ENCODE measurements at places on chromosomes 16 and 17. TPM values are rescaled to one million over a fixed set of nuclear protein-coding genes. Genes with fewer than 3 reads are reported as not detected.

DNA sequence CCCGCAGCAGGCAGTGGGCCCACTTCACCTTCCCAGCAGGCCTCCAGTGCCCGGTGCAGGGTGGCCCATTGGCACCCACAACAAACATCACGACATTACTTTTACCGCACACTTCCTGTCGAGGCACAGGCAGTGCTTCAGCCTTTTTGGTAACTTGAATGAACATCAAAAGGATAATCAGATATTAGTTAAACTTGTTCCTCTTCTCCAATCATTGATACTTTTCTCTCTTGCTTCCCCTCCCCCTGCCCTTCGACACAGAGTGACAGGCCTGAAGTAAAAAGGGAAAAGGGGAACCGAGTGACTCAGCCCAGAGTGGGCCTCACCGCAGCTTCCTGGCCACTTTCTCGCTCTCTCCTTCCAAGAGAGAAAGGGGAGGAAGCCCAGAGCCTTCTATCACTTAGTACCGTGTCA, 507.0 kb downstream of the MAF start:
- DNase-seq: no peak

DNA sequence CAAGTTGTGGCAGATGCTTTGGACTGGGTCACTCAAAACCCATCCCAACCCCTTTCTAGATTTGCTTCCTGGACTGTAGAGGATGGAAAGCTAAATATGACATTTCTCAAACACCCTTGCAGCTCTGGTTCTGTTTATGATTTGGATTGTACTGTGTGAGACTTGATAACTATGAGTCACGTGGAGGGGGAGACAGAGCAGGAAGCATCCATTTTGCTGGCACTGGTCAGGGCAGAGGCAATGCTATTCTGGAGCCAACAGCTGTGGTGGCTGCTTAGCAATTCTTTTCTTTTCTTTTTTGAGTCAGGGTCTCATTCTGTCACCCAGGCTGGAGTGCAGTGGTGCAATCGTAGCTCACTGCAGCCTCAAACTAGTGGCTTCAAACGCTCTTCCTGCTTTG, 13.6 kb upstream of the TERF2 start:
- no peak for DNase-seq

The GSG1L2 gene
- not detected for total RNA-seq

The BIRC5 gene
- 152 TPM for total RNA-seq

Measured in H7 (cell line).